SIG-M5 (cell line): ENCODE measurements at places on chromosomes 11 and 22.
A peak's percentile ranks its signal among the peaks of the same experiment; 100 is the strongest.

GRCh38 chr11:123188508-123189165 lies 6.4 kb downstream of the CLMP start:
- DNase-seq, result no peak

GRCh38 chr22:50305923-50306566 lies 1.4 kb downstream of the PLXNB2 start:
- no peak for DNase-seq

DNA sequence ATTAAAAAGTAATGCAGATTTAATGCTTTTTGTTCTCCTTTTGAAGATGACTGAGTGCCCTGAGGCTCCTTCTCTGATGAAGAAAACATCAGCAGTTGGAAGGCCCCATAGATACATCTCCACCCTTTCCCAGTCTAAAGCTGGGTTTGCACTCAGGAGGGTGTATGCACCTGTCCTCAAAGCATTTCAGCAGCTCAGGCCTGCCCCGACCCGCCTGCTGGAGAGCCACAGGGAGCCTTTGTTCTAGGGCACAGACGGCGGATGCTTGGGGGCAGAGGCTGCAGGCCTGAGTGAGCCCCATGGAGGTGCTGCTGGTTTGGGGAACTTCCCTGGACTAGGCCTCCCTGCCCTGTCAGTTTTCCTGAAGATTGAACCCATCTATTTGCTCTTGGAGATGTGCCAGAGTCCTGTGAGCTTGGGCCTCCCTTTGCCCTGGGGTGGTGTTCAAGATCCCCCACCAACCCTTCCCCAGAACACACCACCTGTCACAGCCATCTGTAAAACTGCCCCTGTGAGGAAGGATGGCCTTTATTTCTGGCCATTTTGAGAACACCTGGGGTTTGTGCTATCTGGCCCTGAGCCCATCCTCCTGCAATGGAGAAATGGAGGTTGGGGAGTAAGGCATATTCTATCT lies 160.0 kb downstream of the NAV2 start:
- DNase-seq, result no peak

DNA sequence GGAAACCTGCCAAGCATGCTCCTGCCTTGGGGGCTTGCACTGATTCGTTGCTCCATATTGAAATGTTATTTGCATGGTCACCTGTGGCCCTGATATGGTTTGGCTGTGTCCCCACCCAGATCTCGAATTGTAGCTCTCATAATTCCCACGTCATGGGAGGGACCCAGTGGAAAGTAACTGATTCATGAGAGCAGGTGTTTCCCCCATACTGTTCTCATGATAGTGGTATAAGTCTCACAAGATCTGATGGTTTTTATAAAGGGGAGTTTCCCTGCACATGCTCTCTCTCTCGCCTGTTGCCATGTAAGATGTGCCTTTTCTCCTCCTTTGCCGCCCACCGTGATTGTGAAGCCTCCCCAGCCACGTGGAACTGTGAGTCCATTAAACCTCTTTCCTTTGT lies 402.4 kb downstream of the ETS1 start:
- no peak for DNase-seq

DNA sequence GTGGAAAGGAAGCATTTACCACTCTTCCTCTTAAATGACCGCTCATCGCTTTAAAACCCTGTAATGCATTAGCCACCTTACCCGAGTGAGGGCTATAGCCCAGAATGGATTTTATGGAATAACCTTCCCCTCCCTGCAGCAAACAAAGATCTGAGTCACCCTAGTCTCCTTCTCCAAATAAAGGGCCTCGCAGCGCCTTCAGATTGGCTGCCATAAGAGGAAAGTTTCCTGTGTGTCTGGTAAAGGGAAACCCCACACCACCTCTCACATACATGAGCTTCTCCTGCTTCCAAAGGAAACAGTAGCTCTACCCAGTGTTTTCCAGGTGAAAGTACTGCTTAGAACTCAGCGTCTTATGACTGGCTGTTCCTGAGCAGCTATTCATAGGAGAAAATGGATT lies 47.8 kb downstream of the PPP2R1B start:
- DNase-seq, result no peak

GRCh38 chr22:35549328-35549727 lies 8.7 kb downstream of the RASD2 start:
- no peak for DNase-seq

DNA sequence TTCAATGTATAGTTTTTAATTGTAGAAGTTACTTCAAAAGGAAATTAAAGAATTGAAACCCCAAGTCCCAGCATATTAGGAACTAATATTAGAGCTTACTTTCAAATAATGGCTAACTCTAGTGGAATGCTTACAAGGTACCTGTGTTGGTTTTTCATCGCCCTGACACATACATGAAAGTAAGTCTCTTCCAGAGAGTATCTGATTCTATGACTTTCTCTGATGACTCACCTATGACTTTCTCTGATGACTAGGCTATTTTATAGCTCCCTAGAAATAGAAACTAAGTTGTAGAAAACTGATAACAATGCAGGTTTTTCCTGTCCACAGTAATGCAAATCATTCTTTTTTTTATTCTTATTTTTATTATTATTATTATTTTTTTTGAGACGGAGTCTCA lies 33.6 kb upstream of the MMP7 start:
- no peak for DNase-seq

- no peak for DNase-seq
These were observed 32.5 kb downstream of the PPP2R1B start for GRCh38 chr11:111733611-111734088.

GRCh38 chr11:118170882-118171268 lies 5.6 kb downstream of the SCN2B start:
- DNase-seq, result no peak

GRCh38 chr11:105208019-105208418 lies 68.5 kb upstream of the CARD18 start:
- DNase-seq, result no peak

DNA sequence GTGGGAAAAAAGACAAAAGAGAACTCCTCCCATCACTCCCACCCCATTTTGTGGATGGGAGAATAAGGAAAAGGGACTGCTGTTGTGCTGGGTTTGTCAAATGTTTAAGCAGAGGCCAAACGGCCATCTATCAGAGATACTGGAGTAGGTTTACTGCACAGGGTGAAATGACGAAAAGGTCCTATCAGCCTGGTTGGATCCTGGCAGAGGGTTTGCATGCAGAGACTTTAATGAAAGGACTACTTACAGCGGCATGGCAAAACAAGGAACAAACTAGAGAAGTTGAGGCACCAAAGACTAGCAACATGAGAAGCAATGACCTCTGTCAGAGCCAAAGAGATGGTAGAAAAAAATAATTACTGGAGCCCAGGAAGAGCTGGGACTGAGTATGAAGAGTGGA lies 32.2 kb upstream of the HEPHL1 start:
- DNase-seq, result no peak

DNA sequence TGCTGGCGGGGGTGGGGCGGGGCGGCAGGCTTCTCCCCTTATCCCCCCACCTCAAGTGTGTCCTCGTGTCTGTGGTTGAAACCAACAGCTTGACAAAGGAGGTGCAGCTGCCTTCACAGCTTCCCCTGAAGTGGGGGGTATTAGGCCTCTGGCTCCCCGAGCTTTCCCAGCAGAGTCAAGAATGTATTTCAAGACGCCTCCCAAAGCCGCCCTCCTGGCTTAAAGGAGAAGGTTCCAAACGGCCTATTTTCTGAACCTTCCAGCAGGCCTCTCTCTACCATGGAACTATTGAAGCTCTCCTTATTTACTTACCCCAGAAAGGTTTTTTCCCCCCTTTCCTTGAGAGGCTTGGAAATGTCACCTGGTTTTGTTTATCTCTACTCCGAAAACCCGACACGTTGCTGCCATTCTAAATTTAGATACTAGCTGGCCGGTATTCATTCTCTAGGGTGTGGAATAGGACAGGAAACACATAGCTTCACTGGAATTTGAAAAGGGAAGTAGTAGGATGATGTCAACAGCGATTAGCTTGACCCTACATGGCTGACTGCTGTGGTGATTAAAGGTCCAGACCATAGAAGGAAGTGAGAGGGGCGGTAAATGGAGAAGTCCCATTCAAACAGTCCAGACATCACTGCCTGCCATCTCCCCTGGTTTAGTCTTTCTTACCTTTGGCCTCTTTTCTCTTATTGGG lies 671 bp upstream of the PICALM start:
- DNase-seq, result peak; percentile 16

DNA sequence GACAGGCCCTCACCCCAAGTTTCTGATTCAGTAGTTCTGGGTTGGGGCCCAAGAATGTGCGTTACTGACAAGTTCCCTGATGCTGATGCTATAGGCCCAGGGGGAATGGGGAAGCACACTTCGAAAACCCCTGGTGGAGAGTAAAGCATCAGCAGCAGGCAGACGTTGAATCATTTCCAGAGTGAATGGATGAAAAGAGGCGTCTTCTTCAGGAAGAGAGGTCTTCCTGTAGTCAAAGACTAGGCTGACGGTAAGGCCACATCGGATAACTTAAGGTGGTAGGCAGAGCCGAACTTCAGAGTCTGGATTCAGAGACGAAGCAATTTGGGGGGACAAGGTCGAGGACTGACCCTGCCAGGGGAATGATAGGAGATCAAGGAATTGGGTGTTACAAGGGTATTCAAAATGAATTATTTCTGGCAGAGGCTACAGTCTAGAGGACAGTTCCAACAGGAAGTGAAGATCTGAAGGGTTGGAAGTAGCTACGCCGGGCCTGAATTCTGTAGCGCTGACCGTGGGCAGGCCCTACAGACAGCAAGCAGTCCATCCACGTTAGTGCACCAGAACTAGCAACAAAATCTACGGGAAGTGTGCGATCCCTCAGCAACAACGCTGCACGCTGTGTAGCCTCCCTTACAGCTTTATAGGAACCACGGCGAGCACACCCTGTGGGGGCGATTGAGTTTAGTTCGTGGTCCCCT lies 862 bp upstream of the CENATAC start:
- DNase-seq, result no peak

- DNase-seq, result no peak
These were observed 203.7 kb downstream of the NELL1 start for GRCh38 chr11:20873054-20873453.

GRCh38 chr22:28095316-28096095 lies 176.4 kb upstream of the PITPNB start:
- no peak for DNase-seq
